ENCODE measurements at places on chromosomes 7 and 10.

GRCh38 chr10:95793401-95794045 is 37.6 kb downstream of the ENTPD1 start:
- H3K4me1 ChIP-seq, result no peaks in the 10 kb centered on the region
- H3K36me3 ChIP-seq, result no peaks in the 10 kb centered on the region
- H3K27ac ChIP-seq, result no peak overlapping the region
- H3K4me3 ChIP-seq, result no peak overlapping the region

- no peaks in the 10 kb centered on the region for H3K27me3 ChIP-seq
- H3K4me1 ChIP-seq, result no peaks in the 10 kb centered on the region
- no peak for DNase-seq
- H3K4me3 ChIP-seq, result no peak overlapping the region
- H3K27ac ChIP-seq, result no peak overlapping the region
Observed at GRCh38 chr10:15420858-15421257, 49.8 kb upstream of the FAM171A1 start.

GRCh38 chr10:44262551-44263251 is 122.2 kb downstream of the CXCL12 start:
- no peaks in the 10 kb centered on the region for H3K27me3 ChIP-seq
- no peak overlapping the region for H3K27ac ChIP-seq
- no peaks in the 10 kb centered on the region for H3K36me3 ChIP-seq
- H3K4me1 ChIP-seq, result no peaks in the 10 kb centered on the region
- no peak for DNase-seq

GRCh38 chr10:90960355-90960814 is 39.5 kb upstream of the ANKRD1 start:
- no peak overlapping the region for H3K4me3 ChIP-seq
- H3K36me3 ChIP-seq, result no peaks in the 10 kb centered on the region
- no peaks in the 10 kb centered on the region for H3K4me1 ChIP-seq
- no peak overlapping the region for H3K27ac ChIP-seq

DNA sequence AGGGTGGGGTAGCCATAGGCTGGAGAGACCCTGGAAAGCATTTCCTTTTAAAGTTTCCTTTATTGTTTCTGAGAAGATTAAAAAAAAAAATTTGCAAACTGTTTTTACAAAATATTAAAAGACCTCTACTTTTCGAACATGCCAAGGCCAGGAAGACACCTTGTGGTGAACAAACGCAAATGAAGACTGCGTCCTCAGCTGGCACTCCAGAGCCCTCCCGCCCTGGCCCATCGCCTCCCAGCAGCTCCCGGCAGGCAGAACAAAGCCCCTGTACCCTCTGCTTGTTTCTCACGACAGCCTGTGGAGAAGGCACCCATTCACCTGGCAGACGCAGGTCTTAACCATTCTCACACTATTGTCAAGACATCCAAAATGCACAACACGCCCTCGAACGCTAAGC is 56.4 kb downstream of the ESYT2 start:
- H3K4me1 ChIP-seq, result no peaks in the 10 kb centered on the region
- H3K27me3 ChIP-seq, result no peaks in the 10 kb centered on the region
- H3K4me3 ChIP-seq, result no peak overlapping the region
- no peak for DNase-seq

- no peaks in the 10 kb centered on the region for H3K27me3 ChIP-seq
- peak; percentile 28 for DNase-seq
- peaks cover 5% of the 10 kb centered on the region for H3K4me1 ChIP-seq
- no peaks in the 10 kb centered on the region for H3K36me3 ChIP-seq
- H3K4me3 ChIP-seq, result no peak overlapping the region
Observed at GRCh38 chr7:141585592-141586510, 34.6 kb downstream of the AGK start.

DNA sequence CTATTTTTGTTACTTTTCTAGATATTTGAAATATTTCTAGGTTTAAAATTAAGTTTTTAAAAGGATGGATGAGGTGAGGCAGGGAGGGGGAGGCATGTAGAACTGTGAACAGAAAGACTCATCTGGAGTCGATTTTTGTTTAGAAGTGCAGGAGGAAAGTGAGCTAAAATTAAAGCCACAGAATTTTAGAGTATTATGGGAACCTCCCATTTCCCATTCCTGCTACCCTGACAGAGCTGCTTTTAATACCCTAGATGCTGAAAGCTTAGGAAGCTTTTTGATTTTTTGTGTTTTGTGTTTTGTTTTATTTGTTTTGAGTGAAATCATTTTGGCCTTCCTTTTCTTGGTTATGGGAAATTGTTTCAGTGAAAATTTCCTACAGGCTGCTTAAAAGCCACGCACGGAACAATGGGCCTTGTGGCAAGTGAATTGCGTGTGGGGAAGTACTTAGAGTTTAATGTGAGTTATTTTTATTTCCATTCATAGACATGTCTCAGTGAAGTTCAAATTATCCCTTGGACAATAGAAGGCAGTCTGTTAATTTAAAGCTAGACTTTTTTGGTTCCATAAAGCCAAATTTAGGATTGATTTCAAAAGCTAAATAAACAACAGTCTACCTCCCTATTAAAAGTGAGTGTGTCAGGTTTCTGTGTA is 102.0 kb upstream of the HDAC9 start:
- DNase-seq, result no peak
- H3K27ac ChIP-seq, result no peak overlapping the region
- no peak overlapping the region for H3K4me3 ChIP-seq
- no peaks in the 10 kb centered on the region for H3K36me3 ChIP-seq
- H3K27me3 ChIP-seq, result no peaks in the 10 kb centered on the region
- no peaks in the 10 kb centered on the region for H3K4me1 ChIP-seq

GRCh38 chr7:31067491-31067890 is 15.4 kb downstream of the ADCYAP1R1 start:
- H3K27me3 ChIP-seq, result peaks cover under 1% of the 10 kb centered on the region
- H3K4me3 ChIP-seq, result no peak overlapping the region
- no peaks in the 10 kb centered on the region for H3K36me3 ChIP-seq
- DNase-seq, result no peak
- H3K27ac ChIP-seq, result no peak overlapping the region

- no peak overlapping the region for H3K4me3 ChIP-seq
- H3K27ac ChIP-seq, result no peak overlapping the region
- no peaks in the 10 kb centered on the region for H3K27me3 ChIP-seq
- no peaks in the 10 kb centered on the region for H3K4me1 ChIP-seq
- no peak for DNase-seq
Observed at GRCh38 chr10:84176351-84176750, 2.8 kb downstream of the GPR15LG start.

DNA sequence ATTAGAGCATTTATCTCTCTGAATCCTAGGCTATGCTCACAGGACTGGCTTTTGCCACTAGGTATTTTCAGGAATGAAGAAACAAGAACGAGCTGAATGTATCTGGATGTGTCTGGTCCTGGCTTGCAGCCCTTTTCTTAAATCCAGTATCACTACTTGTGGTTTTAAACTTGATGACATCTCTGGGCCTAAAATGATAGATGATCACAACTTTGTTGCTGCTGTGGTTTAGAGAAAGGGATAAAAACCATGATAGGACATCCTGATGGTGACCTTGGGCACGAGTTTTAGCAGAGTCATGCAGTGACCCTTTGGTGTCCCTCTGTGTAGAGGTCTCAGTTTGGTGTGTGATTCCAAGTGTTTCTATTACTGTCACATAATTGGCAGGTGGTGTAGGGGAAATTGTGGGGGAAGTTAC is 31.7 kb upstream of the SEMA3C start:
- H3K27me3 ChIP-seq, result no peaks in the 10 kb centered on the region
- H3K4me1 ChIP-seq, result no peaks in the 10 kb centered on the region
- H3K36me3 ChIP-seq, result no peaks in the 10 kb centered on the region

- no peaks in the 10 kb centered on the region for H3K36me3 ChIP-seq
- DNase-seq, result no peak
- H3K27me3 ChIP-seq, result no peaks in the 10 kb centered on the region
- H3K27ac ChIP-seq, result no peak overlapping the region
Observed at GRCh38 chr7:98807068-98808048, 62.5 kb downstream of the TMEM130 start.

DNA sequence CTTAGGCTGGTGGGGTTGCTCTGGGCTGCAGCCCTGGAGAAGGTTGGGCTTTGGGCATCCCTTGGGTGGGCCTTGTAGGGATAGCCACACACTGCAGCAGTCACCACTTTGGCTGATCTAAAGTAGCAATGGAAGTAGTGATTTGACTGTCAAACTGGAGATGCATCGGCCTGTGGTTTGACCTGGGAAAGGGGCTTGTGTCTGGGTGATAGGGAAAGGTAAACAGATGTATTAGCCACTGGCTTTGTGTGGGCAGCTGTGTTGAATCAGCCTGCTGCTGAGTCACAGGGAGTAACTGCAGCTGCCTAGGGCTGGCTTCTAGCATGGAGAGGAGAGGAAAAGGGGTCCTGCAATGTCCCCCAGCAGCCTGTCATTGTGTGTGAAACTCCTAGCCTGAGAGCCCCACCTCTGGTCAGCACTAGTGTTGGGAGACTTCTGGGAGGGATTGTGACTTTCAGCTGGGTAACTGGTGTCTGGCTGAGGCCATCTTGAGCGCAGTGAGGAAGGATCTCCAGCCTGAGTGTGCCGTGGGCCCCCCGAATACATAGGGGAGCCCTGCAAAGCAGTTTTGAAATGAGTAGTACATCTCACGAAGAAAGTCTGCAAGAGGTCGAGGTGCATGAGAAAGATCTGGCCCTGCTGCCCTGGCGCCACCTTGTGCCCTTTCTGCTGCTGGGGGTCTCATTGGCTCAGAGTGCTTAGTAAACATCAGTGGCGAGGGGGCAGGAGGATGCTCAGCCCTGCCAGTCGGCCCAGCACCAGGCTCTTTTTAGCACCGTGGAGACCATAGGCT is 117.3 kb downstream of the FANK1 start:
- no peak overlapping the region for H3K4me3 ChIP-seq
- DNase-seq, result peak; percentile 43
- H3K36me3 ChIP-seq, result no peaks in the 10 kb centered on the region
- H3K27me3 ChIP-seq, result no peaks in the 10 kb centered on the region
- H3K4me1 ChIP-seq, result peaks cover 14% of the 10 kb centered on the region

DNA sequence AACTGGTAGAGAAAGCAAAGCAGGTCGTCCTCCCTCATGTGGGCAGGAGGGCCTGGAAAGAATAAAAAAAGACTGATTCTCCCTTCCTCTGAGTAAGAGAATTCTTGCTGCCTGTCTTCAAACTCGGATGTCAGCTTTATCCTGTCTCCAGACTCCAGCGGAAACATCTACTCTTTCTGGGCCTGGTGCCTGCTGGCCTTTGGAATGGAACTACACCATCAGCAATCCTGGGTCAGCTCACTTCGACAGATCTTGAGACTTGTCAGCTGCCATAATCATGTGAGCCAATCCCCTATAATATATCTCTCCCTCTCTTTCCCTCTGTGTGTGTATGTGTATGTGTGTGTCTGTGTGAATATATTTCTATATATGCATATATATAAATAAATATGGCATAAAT is 411.0 kb upstream of the DPP6 start:
- no peaks in the 10 kb centered on the region for H3K36me3 ChIP-seq
- no peak overlapping the region for H3K27ac ChIP-seq
- no peak for DNase-seq
- H3K4me3 ChIP-seq, result no peak overlapping the region
- H3K4me1 ChIP-seq, result no peaks in the 10 kb centered on the region

DNA sequence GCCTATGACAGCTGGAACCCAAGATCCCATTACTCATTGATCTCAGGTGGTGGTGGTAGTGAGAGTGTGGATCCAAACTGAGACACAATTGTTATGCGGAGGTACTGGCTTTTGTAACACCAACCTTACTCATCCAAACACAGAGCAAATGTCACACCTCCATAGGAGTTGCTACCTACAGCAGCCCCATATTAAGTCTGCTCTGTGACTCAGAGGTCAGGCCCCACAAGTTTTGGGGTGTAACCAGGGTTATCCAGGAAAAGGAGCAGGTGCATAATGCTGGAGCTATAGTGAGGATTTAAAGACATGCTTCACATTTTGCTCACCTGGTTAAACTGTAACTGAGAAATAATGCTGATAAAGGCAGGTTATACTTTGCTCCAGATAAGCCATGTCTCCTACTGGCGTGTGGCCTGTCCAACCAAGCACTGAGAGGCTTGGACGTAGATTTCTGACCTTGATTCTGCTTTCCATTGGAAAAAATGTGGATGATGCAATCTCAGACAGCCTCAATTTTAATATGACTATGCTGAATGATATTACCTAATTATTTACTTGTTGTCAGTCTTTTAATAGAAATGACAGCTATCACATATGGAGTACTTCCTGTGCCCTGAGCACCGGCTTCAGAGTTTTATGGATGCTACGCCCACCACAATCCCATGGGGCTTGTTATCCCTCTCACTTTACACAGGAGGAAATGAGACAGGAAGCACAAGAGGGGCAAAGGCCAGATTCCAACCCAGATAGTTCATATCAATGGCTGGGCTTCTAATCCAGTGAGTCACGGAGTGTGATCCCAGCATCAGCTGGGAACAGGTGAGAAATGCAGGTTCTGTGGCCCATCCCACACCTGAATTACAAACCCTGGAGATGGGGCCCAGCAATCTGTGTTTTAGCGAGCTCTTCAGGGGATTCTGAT is 181.3 kb downstream of the CHN2 start:
- H3K4me3 ChIP-seq, result no peak overlapping the region
- H3K27me3 ChIP-seq, result 0 out of 2 replicates have a peak, but pooled peaks cover 4% of the 10 kb centered on the region
- no peak overlapping the region for H3K27ac ChIP-seq
- no peaks in the 10 kb centered on the region for H3K36me3 ChIP-seq
- no peaks in the 10 kb centered on the region for H3K4me1 ChIP-seq

DNA sequence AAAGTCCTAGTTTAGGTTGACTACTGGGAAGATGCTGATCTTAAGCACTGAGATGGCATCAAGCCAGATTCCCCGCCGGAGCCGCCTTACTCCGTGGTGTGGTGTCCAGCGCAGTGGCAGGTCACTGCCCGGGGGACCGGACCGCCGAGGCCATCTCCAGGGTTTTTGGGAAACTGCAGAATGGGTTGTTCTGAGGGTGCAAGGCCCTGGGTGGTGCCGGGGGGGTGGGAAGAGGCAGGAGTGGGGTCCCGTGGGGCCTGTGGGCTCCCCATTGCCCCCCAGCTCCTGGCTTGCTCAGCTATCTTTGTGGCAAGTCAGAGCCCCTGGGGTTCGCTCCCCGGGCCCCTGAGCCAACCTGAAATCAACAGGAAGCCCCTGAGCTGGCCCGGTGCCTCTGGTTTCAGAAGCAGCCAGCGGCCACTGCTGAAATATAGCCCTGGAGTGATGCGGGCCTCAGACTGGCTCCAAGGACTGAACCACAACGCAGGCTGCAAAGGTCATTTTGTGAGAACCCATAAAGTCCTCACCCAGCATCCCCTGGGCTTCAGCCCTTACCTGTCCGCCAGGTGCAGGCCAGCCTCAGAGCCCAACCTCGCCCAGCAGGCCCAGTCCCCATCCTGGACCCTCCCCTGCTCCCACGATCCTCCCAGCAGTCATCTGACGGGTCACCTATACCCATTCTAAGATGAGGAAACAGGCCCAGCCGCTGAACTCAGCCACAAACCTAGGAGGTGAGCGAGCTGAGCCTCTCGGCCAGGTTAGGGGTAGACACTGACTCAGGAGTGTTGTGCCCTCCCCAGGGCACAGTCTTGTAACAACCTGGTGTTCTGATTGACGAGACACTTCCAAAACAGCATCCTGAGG is 102.7 kb downstream of the PDGFA start:
- H3K4me1 ChIP-seq, result no peaks in the 10 kb centered on the region
- H3K36me3 ChIP-seq, result no peaks in the 10 kb centered on the region
- no peak overlapping the region for H3K27ac ChIP-seq
- no peaks in the 10 kb centered on the region for H3K27me3 ChIP-seq

- no peak for DNase-seq
- H3K27ac ChIP-seq, result no peak overlapping the region
- no peak overlapping the region for H3K4me3 ChIP-seq
- peaks cover 13% of the 10 kb centered on the region for H3K4me1 ChIP-seq
- H3K36me3 ChIP-seq, result no peaks in the 10 kb centered on the region
Observed at GRCh38 chr10:70890917-70891431, 2.6 kb upstream of the PCBD1 start.

GRCh38 chr7:106927536-106927935 is 62.5 kb downstream of the PIK3CG start:
- no peak overlapping the region for H3K4me3 ChIP-seq
- H3K27me3 ChIP-seq, result no peaks in the 10 kb centered on the region
- H3K27ac ChIP-seq, result no peak overlapping the region
- no peaks in the 10 kb centered on the region for H3K36me3 ChIP-seq
- no peaks in the 10 kb centered on the region for H3K4me1 ChIP-seq
- DNase-seq, result no peak

Measured in Panc1 (cell line).